ENCODE measurements at places on chromosomes 4 and X.

DNA sequence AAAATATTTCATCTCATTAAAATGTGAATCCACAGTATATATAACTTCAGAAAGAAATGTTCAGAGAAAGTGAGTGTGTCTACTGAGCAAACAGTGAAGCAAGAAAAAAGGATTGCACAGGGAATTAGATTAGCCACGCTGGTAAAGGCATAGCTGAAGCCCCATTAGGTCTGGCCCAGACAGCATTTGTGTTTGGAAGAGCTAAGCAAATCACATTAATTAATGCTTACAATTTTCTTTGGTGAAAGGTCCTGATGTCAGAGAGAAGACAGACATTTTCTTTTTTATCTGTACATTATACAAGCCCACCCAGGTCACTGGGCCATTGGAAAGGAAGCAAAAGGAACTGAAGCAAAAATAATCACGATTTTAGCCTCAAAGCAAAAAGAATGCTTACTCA lies 354.6 kb downstream of the GRID2 start:
- DNase-seq: no peak
- H3K4me3 ChIP-seq: no peak overlapping the region
- H3K4me1 ChIP-seq: no peaks in the 10 kb centered on the region
- no peaks in the 10 kb centered on the region for H3K27me3 ChIP-seq
- no peaks in the 10 kb centered on the region for H3K36me3 ChIP-seq
- H3K27ac ChIP-seq: no peak overlapping the region

- no peak for DNase-seq
- no peak overlapping the region for H3K4me3 ChIP-seq
- no peak overlapping the region for H3K27ac ChIP-seq
- H3K36me3 ChIP-seq: no peaks in the 10 kb centered on the region
These were observed 48.2 kb downstream of the SLC34A2 start for GRCh38 chr4:25703731-25704388.

- DNase-seq: no peak
- no peak overlapping the region for H3K27ac ChIP-seq
- H3K4me1 ChIP-seq: no peaks in the 10 kb centered on the region
- H3K27me3 ChIP-seq: no peaks in the 10 kb centered on the region
- no peak overlapping the region for H3K4me3 ChIP-seq
- no peaks in the 10 kb centered on the region for H3K36me3 ChIP-seq
These were observed 438.2 kb upstream of the PCDH7 start for GRCh38 chr4:30281986-30282385.

GRCh38 chr4:158461336-158461735 lies 60.3 kb upstream of the RXFP1 start:
- no peaks in the 10 kb centered on the region for H3K27me3 ChIP-seq
- H3K27ac ChIP-seq: no peak overlapping the region
- H3K4me1 ChIP-seq: no peaks in the 10 kb centered on the region
- no peak for DNase-seq
- H3K36me3 ChIP-seq: no peaks in the 10 kb centered on the region

DNA sequence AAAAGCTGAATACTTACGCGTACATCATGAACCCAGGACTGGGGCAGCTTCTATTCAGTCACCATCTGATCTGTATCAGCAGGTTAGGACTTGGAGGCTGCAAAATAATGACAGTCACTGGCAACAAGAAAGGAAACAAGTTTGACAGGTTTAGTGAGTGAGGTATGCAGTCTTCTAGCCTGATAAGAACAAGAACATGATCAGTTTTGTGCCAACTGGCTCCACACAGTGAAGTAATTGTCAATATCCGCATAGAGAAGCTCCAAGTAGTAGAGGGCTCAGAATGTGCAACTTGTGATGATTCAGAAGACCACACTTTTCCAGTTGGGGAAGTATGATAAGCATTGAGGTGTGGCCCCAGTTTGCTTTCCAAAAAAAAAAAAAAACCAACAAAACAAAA lies at the start of gene TMPRSS11F:
Gene TMPRSS11F (minus strand): TSS at position 77 of the 400 bp plus-strand sequence. CDS start 49 bp downstream, at position 28.
- H3K4me1 ChIP-seq: no peaks in the 10 kb centered on the region
- no peaks in the 10 kb centered on the region for H3K36me3 ChIP-seq
- H3K27me3 ChIP-seq: no peaks in the 10 kb centered on the region
- no peak within 1 kb of the TSS for H3K4me3 ChIP-seq
- H3K27ac ChIP-seq: no peak within 1 kb of the TSS

DNA sequence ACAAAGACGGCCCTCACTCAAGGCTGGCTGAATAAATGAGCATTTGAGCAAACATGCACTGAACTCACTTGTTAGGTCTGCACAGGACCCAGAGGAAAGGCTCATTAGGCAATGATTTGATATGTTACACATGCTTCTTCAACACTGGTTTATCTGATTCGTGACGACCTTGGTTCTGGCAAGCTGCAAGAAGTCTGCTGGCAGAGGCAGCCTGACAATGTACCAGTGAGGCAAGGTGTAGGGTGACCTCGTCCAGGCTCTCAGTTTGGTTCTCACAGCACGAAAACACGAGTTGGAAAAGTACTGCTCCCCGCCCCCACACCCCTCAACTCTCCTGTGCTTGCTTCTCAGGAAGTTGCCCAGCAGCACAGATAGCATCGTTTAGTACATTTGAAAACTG lies 63.1 kb upstream of the CITED1 start:
- no peaks in the 10 kb centered on the region for H3K4me1 ChIP-seq
- no peaks in the 10 kb centered on the region for H3K36me3 ChIP-seq
- no peak for DNase-seq
- no peak overlapping the region for H3K4me3 ChIP-seq
- H3K27me3 ChIP-seq: no peaks in the 10 kb centered on the region

- no peaks in the 10 kb centered on the region for H3K36me3 ChIP-seq
- DNase-seq: peak; percentile 1
- 0 out of 2 replicates have a peak, but pooled peaks cover 1% of the 10 kb centered on the region for H3K4me1 ChIP-seq
- no peak overlapping the region for H3K27ac ChIP-seq
- no peaks in the 10 kb centered on the region for H3K27me3 ChIP-seq
These were observed 1316.9 kb upstream of the TENM3 start for GRCh38 chr4:180926277-180926676.

GRCh38 chrX:337331-337831 lies 18.8 kb upstream of the GTPBP6 start:
- no peak overlapping the region for H3K4me3 ChIP-seq
- peaks cover 1% of the 10 kb centered on the region for H3K4me1 ChIP-seq
- H3K27ac ChIP-seq: no peak overlapping the region
- H3K27me3 ChIP-seq: no peaks in the 10 kb centered on the region
- no peak for DNase-seq
- peaks cover 29% of the 10 kb centered on the region for H3K36me3 ChIP-seq

GRCh38 chr4:159342374-159342773 lies 239.5 kb downstream of the RAPGEF2 start:
- H3K4me1 ChIP-seq: no peaks in the 10 kb centered on the region
- no peaks in the 10 kb centered on the region for H3K27me3 ChIP-seq
- H3K36me3 ChIP-seq: peaks cover 2% of the 10 kb centered on the region
- no peak for DNase-seq

DNA sequence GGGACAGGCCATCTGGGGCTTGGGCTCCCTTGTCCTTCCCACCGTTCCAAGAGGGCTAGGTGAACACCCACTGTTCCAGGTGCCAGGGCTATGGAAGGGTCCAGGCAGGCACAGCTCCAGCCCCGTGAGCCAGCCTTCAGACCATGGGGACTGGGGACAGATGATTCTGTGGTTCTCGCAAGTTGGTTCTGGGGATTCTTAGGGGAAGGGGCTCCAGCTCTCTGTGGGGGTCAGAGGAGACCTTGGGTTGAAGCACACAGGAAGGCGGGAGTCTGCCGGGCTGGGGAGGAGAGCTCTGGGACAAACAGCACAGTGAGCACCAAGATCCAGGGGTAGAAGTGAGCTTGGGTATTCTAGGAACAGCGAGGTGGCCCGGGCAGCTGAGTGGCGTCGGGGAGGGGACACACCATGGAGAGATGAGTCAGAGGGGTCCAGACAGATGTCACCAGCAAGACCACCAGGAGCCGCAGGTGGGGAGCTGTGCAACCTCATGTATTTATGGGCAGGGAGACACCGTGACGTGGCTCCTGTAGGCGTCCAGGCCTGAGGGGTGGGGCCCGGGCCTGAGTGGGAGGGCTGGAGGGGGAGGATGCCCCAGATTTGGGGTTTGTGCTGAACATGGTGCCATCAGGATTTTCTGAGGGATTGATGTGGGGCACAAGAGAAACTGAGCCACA lies 48.8 kb upstream of the HMX1 start:
- no peak overlapping the region for H3K4me3 ChIP-seq
- no peaks in the 10 kb centered on the region for H3K4me1 ChIP-seq
- no peak overlapping the region for H3K27ac ChIP-seq
- DNase-seq: no peak
- no peaks in the 10 kb centered on the region for H3K27me3 ChIP-seq

DNA sequence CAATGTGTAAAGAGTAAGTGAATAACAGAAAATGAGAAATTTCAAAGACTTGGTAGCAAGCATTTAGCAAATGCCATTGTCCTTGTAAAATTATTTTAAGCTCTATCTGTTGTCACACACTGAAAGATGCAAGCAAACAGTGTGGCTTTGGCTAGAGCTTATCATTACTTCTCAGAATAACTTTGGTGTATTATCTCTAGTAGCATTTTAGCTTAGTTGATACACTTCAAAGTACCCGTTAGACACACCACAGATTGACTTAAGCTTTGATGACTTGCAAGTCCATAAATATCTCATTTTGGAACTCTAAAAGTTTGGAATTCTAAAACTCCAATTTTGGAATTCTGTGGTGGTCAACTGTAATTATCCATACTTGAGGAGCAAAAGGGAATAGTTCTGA lies 98.6 kb downstream of the PDLIM5 start:
- no peaks in the 10 kb centered on the region for H3K4me1 ChIP-seq
- H3K36me3 ChIP-seq: no peaks in the 10 kb centered on the region
- no peak overlapping the region for H3K27ac ChIP-seq
- no peaks in the 10 kb centered on the region for H3K27me3 ChIP-seq
- H3K4me3 ChIP-seq: no peak overlapping the region
- no peak for DNase-seq

- DNase-seq: no peak
- peaks cover 7% of the 10 kb centered on the region for H3K36me3 ChIP-seq
- no peak overlapping the region for H3K4me3 ChIP-seq
These were observed 18.0 kb downstream of the ZNF275 start for GRCh38 chrX:153351981-153352380.

DNA sequence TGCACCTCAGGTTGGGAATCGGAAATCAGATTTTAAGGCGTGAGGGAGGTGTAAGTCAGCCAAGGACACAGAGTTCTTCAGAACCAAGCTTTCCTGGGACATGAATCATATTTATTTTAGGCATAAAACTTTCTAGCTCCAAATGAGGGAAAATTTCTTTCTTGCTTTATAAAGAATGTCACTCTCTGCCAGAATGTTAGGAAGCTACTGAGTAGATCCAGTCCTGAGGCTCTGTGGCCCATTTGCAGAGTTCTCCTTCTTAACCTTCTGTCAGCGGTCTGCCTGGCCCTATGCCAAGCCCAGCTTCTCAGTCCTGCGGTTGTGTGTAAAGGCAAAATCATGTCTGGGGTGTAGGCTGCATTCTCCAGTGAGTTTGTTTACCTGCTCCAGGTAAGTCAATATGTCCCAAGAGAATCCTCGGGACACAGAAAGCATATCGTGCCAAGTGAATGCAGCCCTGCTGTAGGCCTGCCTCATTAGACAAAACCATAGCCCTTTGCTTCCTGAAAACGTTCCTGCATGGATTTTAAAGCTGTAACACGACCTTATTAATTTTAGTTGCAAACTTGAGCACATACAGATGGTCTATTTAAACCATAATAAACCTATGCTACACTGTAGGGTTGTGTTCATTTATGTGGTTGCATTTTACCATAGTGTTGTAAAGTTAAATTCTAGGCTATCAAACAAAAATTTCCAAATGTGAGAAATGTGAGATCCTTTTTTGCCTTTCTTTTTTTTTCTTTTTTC lies 29.2 kb upstream of the CCNI start:
- H3K4me1 ChIP-seq: no peaks in the 10 kb centered on the region
- no peaks in the 10 kb centered on the region for H3K36me3 ChIP-seq
- H3K27me3 ChIP-seq: no peaks in the 10 kb centered on the region
- no peak overlapping the region for H3K27ac ChIP-seq

- no peak for DNase-seq
- H3K36me3 ChIP-seq: no peaks in the 10 kb centered on the region
- H3K27ac ChIP-seq: no peak overlapping the region
- no peak overlapping the region for H3K4me3 ChIP-seq
These were observed 60.4 kb upstream of the MAGEA4 start for GRCh38 chrX:151852294-151852693.

GRCh38 chrX:31329298-31329697 lies 257.5 kb upstream of the FTHL17 start:
- no peaks in the 10 kb centered on the region for H3K27me3 ChIP-seq
- no peak overlapping the region for H3K4me3 ChIP-seq
- no peak overlapping the region for H3K27ac ChIP-seq
- no peak for DNase-seq

GRCh38 chr4:118260309-118260708 lies 92.5 kb downstream of the PRSS12 start:
- no peak for DNase-seq
- H3K4me3 ChIP-seq: no peak overlapping the region
- no peak overlapping the region for H3K27ac ChIP-seq

DNA sequence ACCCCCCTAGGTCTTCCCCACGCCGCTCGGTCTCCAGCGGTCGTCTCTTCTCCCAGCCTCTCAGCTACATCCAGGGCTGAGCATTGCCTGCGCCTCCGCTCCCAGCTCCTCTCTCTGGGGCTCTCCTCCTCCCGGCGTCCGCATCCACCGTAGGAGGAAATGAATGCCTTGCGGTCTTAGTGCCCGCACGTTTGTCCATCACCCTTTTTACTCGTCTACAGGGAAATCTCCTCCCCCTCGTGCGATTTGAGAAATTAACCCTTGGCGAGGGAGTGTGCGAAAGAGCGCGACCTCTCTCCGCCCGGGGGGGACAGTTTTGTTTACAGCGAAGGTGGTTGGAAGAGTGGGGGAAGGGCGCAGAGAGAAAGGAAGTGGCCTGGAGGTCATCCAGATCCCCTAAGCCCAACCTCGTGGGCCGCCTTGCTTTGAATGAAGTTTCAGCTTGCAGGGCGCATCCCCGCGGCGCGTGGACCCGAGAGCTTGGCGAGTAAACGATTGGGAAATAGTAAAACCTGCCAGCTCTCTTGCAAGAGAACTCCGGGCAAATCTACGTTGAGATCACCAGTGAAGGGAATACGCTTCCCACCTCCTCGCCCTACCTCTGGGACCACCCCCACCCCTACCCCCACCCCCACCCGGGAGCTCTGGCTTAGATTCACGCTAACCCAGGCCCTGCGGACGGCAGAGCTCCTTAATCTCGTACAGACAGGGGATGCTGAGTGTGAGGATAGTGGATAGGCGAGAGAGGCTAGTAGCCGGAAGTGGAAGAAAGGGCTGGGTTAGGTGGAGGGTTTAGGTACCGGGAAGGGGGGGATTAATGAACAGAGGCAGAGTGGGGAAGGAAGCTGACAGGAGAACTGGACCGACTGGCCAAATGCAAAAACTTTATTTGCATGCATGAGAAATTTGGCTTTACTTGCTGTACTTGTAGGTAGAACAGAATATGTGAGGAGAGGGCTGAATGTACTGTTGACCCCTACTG lies at the start of gene ELOVL6:
Gene ELOVL6 (minus strand): TSS at position 181 of the 982 bp plus-strand sequence. CDS start 280 bp downstream, outside the sequence.
- H3K4me1 ChIP-seq: peaks cover 1% of the 10 kb centered on the region
- no peak within 1 kb of the TSS for H3K27ac ChIP-seq
- DNase-seq: peak; percentile 85
- peak within 1 kb of the TSS; percentile 97 for H3K4me3 ChIP-seq
- no peaks in the 10 kb centered on the region for H3K36me3 ChIP-seq
- no peaks in the 10 kb centered on the region for H3K27me3 ChIP-seq

- H3K27me3 ChIP-seq: no peaks in the 10 kb centered on the region
- no peaks in the 10 kb centered on the region for H3K36me3 ChIP-seq
- no peak overlapping the region for H3K27ac ChIP-seq
- no peak for DNase-seq
These were observed 98.7 kb downstream of the SORBS2 start for GRCh38 chr4:185713272-185713671.

All from iPS DF 6.9 (cell line).